Neuronal stem cell (in vitro differentiated cells): ENCODE measurements at places on chromosomes 11 and 22.

DNA sequence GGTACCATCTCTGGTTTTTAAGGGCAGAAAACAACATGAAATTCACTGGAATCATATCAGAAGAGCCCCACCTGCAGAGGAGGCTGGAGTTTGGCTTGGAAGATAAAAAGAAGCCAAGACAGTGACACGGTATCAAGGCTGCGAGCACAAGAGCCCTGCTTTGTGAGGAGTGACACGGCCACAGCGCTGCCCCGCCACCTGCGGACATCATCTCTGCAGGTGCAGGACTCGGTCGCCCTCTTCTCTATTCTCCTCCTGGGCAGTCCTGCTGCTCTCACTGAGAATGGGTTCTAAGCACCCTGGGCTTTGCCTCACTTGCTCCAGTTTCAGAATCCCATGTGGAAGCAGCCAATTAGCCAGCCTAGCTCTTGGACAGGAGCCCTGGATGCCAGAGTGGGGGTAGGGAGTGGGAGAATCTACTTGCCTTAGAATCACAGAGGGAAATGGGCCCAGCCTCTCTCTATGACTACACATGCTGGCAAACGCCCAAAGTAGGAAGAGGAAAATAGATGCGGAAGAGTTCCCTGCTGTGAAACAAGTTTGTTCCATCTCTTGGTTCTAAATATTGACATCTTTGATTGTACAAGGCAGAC, 17.1 kb downstream of the APOL4 start:
- no peak for DNase-seq

- DNase-seq, result no peak
Measured at GRCh38 chr11:45042560-45042959, 91.9 kb upstream of the TP53I11 start.

DNA sequence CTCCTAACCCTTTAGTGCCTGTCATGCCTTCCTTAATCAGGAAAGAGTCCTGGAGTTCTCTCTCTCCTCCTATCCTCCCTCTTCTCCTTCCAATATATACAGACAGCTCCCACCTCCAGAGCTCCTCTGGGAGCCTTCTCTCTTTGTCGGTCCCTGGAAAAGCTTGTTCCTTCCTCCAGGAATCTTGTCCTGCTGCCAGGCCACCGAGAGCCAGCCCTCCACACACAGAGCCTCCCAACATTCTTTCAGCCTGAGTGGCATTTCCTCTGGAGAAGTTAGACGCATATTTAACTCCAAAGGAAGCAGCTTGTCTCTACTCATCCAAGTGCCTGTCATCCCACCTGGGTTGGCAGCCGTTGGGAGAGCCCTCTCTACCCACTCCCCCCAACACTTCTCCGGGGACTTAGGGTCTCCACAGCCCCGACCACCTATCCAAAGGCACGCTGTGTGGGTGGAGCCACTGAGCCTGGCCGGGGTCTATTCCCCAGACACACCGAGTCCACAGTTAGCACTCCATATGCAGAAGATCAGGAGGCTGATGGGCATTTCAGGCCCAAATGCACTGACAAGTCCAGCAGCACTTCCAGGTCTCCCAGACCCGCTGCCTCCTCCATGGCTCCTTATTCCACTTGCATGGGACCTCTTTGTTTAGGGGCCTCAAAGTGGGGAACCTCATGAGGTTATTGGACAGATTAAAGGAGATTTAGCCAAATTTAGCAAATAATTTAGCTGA, 31.1 kb downstream of the DKK3 start:
- DNase-seq, result no peak

GRCh38 chr11:70255477-70256116, 14.9 kb upstream of the PPFIA1 start:
- no peak for DNase-seq

- DNase-seq, result no peak
Measured at GRCh38 chr11:27721264-27722116, 21.2 kb upstream of the BDNF start.

- no peak for DNase-seq
Measured at GRCh38 chr22:49328630-49329405, 498.9 kb downstream of the BRD1 start.

- DNase-seq, result peak; percentile 21
Measured at GRCh38 chr11:10455637-10456487, 798 bp downstream of the AMPD3 start.

- no peak for DNase-seq
Measured at GRCh38 chr11:70900540-70900939, 351.8 kb downstream of the SHANK2 start.

DNA sequence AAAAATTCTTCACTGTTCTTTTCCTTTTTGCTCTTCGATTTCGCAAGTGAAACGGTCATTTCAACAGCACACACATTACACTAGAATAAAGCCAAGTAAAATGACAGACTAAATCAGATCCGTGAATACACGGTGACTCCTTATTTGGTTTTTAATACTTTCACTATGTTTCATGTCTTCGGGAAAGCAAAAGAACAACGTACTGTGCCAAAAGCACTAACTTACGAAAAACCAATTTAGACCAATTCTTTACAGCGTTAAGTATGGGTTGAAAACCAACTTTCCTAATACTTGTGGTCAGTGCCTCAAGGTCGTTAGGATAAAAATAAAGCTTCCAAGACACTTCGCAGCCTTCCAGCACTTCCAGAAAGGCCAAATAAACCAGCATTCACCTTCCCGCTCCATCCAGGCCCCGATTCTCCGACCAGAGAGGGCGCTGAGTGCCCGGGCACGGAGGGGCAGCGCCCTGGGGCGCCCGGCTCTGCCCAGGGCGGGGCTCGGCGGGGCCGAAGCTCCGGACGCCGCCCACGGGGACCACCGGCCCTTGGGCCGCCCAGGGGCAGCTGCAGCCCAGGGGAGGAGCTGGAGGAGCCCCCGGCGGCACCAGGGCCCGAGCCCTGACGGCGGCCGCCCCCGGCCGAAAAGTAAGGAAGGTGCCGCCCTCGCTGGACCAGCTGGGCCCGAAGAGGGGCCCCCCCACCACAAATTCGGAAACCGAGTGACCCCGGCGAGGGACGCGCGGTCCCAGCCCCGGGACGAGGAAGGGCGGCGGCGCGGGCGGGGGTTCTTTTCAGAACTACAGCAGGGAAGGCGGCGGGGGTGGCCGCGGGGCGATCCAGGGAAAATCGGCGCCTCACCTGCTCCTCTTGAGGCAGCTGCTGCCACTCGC, 499 bp downstream of the ATL3 start:
- no peak for DNase-seq

GRCh38 chr22:22930571-22931556, 43.2 kb downstream of the IGLL5 start:
- DNase-seq, result no peak

DNA sequence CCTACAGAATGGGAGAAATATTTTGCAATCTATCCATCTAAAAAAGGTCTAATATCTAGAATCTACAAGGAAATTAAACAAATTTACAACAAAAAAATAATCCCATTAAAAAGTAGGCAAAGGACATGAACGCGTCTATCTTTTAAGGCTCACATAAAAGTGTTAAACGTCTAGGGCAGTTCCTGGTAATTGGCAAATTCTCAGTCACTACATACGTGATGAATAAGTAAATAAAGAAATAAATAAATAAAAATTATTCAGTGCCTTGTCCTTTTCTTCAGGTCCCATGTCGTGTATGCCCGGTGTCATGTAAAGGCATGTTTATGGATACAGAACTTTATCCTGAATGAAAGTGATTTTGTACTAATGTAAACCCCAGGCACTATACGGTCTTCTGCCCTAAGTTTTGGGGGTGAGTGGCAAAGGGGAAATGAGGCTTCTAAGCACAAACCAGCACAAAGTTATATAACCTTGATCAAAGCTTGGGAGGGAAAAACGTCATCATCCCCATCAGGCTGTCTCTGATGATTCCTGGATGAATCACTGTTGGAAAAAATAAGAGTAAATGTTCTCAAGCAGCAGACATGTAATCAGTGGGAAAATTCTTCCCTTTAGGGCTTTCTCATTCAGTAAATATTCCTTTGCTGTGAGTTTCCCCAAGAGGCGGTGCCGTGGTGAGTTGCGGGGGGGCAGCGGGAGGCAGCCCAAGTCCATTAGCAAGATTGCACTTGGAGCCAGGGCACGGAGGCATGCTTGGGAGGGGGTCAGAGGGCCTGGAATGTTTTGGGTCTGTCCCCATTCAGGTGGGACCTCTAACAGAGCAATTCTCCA, 30.4 kb upstream of the MICAL2 start:
- DNase-seq, result no peak

DNA sequence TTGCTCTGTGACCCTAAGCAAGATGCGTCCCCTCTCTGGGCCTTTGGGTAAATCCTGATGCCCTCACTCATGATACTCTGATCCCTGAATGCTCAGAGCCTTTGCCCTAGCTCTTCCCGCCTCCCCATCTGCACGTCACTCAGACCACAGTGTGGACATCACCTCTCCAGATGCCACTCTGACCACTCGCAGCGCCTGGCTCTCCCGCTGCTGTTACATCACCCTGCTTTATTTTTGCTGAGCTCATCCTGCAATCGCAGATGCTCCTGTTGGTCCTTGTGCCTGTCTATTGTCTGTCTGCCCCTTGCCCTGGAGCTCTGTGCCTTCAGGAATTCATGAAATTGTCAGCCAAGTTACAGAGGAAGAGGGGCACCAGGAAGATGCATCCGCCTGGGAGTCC, 5.5 kb downstream of the OSM start:
- DNase-seq, result no peak

- DNase-seq, result no peak
Measured at GRCh38 chr11:120911943-120912342, 112.0 kb upstream of the TBCEL start.
